ENCODE measurements at places on chromosomes 1 and 21. TPM values are rescaled to one million over a fixed set of nuclear protein-coding genes. Genes with fewer than 3 reads are reported as not detected.

The CCDC27 gene
- not detected for total RNA-seq

The CLDN19 gene
- total RNA-seq = not detected

The ATP6V1G3 gene
- not detected for total RNA-seq

The MOB3C gene
- total RNA-seq = 3.6 TPM

The ATAD3A gene
- 36.5 TPM for total RNA-seq

Measured in A549 treated with dexamethasone at 1 μM for 4 hours (cell line).